ENCODE measurements at places on chromosomes 7 and 10. TPM values are rescaled to one million over a fixed set of nuclear protein-coding genes. Genes with fewer than 3 reads are reported as not detected.

Gene GATA3
- 0.68 TPM for total RNA-seq

Gene SPDYE16
- total RNA-seq = not detected

Gene PRKCQ
- 0.16 TPM for total RNA-seq

Gene FGFBP3
- 1.4 TPM for total RNA-seq

Gene CCDC146
- total RNA-seq = 0.40 TPM

Gene EIF5AL1
- 1.0 TPM for total RNA-seq

Gene CLEC5A
- not detected for total RNA-seq

Gene BMPER
- total RNA-seq = 3.8 TPM

Gene ATOH7
- not detected for total RNA-seq

Gene GSAP
- 1.5 TPM for total RNA-seq

Gene AMPH
- 1.3 TPM for total RNA-seq

Gene ECHDC3
- total RNA-seq = 2.1 TPM

Gene RAB11FIP2
- 8.2 TPM for total RNA-seq

Gene ARHGAP19
- 11.1 TPM for total RNA-seq

Gene CCDC136
- total RNA-seq = 5.7 TPM

Gene ZNF804B
- total RNA-seq = not detected

Gene LIPF
- not detected for total RNA-seq

Gene OR9A2
- total RNA-seq = not detected

Gene GARIN1A
- 0.05 TPM for total RNA-seq

Gene PNLIPRP1
- not detected for total RNA-seq

Gene SCIN
- total RNA-seq = 0.03 TPM

Gene SEMA3A
- total RNA-seq = 7.9 TPM

Gene OPN4
- total RNA-seq = not detected

Gene BICC1
- total RNA-seq = 7.9 TPM

Gene PRSS2
- not detected for total RNA-seq

Gene RET
- total RNA-seq = 0.06 TPM

Gene CHRM2
- not detected for total RNA-seq

Gene PPP1R17
- not detected for total RNA-seq

Gene MACC1
- total RNA-seq = not detected

Gene SUMF2
- total RNA-seq = 111 TPM

Gene CD36
- total RNA-seq = not detected

Gene FXYD4
- total RNA-seq = not detected

Gene PRSS37
- total RNA-seq = not detected

Data from HT1080 (cell line).